ELF-1 (cell line): ENCODE measurements at places on chromosomes 4 and X.

DNA sequence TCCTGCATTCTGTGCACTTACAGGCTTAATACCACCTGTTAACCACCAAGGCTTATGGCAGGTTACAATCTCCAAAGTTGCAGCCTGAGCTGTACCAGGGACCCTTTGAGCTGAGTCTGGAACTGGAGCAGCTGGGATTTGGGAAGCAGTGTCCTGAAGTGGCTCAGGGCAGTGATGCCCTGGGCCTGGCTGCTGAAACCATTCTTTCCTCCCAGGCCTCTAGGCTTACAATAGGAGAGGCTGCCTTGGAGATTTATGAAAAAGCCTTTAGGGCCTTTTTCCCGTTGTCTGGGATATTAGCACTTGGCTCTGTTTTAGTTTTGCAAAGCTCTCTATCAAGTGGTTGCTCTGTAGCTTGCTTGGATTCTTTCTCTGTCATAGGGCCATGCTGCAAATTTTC lies 154.3 kb upstream of the CASK start:
- no peak for DNase-seq

- DNase-seq = no peak
These were observed 138.6 kb downstream of the AFF1 start for GRCh38 chr4:87073199-87074120.

DNA sequence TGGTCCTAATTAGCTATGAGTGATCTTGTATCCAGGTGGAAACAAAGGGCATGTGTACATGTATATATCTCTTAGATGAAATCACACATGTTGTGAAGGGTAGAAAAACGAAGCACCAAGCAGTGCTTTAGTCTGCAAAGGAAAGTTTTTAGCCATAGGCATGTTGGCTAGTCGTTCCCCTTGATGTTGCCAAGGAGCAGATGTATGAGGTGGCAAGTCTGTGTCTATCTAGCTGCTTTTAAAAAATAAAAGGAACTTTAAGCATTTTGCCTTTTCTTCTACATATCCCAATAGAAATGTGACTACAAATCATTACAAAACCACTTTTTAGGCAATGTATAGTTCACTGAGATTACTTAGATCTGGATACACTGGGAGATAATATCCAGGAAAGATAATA lies 63.1 kb downstream of the NSUN7 start:
- no peak for DNase-seq

DNA sequence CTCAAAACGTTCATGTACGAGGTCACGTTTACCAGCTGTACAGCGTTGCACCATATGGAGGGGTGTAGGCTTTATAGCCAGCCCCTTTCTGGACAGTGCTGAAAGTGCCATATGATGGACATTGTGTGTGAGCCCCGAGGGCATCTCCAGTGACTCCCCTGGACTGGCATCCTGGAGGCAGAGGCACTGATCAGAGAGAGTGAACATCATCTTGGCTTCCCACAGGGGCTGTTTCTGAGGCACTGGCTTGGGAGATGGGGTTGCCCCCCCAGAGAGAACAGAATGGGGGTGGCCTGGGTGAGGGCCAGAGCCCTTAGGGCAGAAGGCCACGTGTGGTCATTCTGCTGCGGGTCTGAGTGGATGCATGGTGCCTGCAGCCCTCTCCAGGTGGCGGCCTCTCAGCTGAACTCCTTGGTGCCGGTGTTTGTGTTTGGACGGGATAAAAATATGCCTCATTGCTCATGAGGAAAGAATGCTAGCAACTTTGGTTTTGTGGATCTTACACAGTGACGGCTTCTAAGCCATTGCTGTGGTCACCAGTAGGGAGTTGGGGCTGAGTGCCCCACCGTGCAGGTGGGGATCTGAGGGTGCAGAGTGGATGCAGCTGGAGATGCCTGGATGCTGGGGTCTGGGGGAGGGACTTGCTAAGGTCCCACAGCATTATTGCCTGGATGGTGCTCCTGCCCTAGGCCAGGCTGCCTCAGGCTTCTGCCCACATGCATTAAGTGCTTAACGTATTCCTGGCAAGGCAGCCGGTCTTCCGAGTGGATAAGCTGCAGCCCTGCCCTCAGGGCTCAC lies 3.4 kb downstream of the WFS1 start:
- peak; percentile 72 for DNase-seq

DNA sequence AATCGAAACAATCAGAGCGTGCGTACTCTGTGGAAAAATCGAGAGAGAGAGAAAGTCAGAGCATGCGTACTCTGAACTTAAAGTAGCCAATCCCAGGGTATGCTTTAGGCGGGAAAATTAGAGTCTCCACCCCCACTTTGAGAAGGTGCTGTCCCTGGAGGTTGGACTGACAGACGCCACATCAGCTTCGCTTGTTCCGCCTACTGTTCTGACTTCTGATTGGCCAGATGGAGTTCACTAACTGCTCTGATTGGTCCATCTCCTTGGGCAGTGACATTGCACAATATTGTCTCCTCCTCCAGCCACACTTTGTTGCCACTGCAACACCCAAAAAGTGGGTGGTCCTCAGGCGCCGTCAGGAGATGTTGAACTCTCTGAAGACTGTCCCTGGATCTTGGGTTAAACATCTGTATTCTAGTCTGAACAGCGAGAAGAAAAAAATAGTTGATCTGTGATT lies at the start of gene SSX5:
TSS of gene SSX5 (minus strand) at position 51 of the 457 bp plus-strand sequence. CDS start 1,437 bp downstream, outside the sequence.
- DNase-seq = no peak
